Psoas muscle (tissue), 8 donors: ENCODE measurements at places on chromosomes 1 and 21. TPM values are rescaled to one million over a fixed set of nuclear protein-coding genes. Genes with fewer than 3 reads are reported as not detected.
A peak's percentile ranks its signal among the peaks of the same experiment; 100 is the strongest.

NES gene
- polyA plus RNA-seq = 23.8 TPM

CD1B gene
- polyA plus RNA-seq = 0.03 TPM

RAP1A gene
- 102 TPM for polyA plus RNA-seq

- DNase-seq = peak; percentile 62
Measured at GRCh38 chr1:10823000-10823401, 26.6 kb upstream of the CASZ1 start.

HSF2BP gene
- polyA plus RNA-seq = 0.35 TPM

- no peak for DNase-seq
Measured at GRCh38 chr1:165228111-165228655, 128.3 kb downstream of the LMX1A start.

DNA sequence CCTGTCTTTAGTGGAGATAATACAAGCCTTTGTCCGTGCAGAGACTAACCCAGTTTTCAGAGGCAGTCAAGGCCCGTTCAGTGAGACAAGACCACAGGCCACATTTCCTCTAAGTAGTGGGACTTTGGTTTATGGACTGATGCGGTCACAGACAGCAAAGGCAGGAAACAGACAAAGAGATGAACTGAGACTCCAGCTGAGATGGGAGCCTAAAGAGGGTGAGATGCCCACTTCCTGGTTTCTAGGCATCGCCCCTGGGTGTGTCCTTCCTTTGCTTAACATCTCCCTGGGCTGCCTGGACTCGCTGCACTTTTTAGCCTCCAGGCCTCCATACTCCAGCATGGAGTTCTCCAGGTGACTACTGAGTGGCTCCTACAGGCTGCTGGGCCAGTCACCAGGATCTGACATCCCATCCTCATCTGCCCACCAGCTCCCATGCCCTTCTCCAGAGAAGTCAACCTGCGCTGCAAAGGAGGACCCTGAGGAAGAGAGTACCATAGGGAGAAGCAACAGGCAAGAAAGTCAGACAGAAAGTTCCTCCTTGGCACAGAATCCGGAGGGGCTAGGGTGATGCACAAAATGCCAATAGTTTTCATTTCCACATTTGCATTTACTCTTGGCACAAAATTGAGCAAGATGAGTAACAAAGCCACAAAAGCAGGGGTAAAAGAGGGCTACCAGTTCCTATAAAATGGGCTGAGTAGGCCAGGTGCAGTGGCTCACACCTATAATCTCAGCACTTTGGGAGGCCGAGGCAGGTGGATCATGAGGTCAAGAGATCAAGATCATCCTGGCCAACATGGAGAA, 15.1 kb downstream of the THEMIS2 start:
- no peak for DNase-seq

AADACL4 gene
- not detected for polyA plus RNA-seq

- DNase-seq = peak; percentile 20
Measured at GRCh38 chr1:226549094-226549936, 751 bp downstream of the STUM start.

GRCh38 chr1:53620061-53620855, 118.7 kb downstream of the GLIS1 start:
- no peak for DNase-seq

DNA sequence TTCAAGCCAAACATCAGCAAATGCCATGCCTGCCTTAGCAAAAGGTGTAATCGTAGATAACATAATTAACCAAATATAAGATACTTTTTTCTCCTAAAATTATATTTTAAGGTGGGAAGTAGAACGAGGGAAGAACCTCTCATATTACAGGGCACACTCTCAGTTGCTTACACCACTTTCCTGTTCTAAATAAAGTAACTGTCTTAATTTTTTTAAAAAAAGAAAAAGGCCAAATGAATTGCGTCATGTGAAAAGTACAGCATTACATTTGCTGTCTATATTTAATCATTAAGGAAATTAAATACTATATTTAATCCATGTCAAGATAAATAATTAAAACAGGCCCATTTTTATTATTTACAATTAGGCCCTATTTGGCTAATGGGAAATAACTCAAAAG, 23.7 kb downstream of the JAK1 start:
- DNase-seq = no peak

DNA sequence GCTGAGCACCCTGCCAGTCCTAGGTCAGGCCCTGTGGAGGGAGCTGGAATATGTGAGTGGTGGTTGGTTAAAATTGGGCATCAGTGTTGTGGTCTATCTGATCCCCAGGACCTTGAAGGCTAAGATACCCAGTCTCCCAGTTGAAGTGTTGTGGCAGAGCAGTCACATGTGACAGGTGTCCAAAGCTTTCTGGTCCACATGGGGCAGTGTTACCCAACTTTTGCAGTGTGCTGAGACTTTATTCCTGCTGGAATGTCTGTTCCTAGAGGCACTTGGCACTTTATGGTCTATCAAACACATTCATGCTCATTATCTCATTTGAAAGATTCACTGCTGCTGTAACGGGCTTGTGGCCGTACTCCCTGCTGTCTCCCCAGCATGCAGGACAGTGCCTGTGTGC, 21.0 kb upstream of the LORICRIN start:
- DNase-seq = no peak

DNA sequence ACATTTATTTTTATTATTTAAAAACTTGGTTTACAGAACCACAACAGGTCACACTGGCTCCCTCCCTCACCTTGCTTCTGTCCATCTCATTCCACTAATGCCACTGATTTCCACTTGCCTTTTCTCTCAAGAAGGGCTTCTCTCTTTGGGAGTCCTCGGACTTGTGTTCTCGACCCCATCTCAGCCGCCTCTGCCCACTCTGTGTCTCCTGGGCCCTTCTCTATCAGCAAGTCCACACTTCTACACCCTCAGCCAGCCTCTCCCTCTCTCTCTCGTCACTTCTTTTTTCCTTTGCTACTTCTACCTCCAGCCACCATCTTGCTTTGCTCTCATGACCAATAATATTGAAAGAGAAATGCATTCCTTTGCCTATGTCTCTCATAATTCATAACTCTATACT, 129.4 kb downstream of the HMGB4 start:
- no peak for DNase-seq

RIPPLY3 gene
- polyA plus RNA-seq = not detected

DNA sequence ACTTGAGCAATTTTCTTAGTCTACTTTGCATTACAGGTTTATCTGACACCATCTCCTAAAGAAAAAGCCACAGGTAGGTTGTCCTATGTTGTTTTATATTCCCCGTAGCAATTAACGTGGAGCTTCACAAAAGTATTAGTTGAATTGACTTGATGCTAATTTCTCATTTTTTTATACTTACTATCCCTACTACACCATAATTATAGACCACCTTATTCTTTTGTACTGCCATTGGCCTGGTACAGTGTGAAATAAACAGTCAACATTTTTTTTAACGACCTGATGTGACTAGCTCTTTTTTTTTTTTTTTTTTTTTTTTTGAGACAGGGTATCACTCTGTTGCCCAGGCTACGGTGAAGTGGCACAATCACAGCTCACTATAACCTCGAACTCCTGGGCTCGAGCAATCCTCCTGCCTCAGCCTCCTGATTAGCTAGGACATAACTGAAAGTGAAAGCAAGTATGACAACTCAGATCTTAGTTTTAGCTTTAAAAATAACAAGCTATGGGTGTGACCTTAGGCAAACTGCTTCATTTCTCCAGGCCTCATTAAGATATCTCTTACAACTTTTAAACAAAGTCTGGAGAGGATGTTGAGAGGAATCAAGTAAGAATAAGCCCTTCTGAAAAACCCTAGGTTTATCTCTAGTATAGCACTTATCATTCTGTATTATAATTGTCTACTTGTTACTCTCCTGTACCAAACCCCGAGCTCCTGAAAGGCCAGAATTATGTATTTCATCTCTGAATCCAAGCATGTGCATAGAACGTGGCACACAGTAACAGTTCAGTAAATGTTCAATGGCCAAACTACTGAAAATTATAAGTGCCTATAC, 49.5 kb downstream of the LUZP1 start:
- no peak for DNase-seq

GPR52 gene
- polyA plus RNA-seq = 0.08 TPM
